Substantia nigra (tissue), 51 donors: ENCODE measurements at places on chromosomes 5 and 9.

DNA sequence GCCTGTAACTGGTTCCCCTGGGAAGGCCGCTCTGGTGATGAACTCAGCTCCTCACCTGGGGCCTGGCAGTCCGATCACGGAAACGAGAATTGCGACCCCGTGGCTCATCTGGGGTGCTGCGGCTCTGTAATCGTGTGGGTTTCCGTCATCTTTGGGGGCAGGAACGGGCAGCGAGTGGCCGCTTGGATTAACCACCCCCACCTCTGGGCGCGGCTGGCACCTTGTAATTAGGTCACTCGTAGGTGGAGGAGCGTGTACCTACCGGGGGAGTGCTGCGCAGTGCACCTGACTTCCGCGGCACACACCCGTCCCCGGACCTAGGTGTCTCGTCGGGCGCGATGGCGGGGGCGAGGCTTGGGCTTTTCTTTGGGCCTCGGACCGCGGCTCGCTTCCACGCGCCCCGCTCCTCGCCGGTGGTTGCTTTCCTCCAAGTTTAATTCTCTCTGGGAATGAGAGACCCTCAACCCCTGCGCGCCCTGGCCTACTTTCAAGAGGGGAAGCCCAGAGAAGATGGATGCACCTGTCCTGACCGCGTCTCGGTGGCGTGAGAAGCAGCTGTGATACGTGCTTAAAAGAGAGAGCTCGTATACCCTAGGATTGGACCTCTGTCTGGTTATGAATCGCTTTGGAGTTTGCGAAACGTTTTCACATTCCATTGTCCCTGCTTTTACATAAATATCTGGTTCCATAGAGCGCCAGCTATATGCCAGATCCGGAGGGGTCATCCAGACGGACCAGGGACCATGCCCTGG lies 744 bp upstream of the PPP2CA start:
- DNase-seq, result no peak

DNA sequence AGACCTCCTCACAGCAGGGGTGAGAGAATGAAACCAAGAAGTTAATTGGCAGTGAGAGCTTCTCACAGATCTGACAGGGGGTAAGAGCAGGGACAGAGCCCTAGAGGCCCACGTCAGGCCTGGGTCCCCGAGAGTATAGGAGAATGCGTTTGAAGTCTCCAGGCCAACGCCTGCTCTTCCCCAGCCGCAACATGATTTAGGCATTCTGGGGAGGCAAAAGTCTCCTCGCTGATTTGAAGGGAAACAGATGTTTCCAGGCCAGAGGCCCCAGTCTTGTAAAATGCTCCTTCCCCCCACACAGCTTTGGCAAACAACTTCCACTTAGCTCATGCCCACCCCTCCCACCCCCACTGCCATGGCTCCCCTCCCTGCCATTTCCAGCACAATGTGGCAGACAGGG lies 239.2 kb upstream of the TRIM32 start:
- no peak for DNase-seq

GRCh38 chr5:57902095-57902494 lies 419.5 kb upstream of the ACTBL2 start:
- no peak for DNase-seq

DNA sequence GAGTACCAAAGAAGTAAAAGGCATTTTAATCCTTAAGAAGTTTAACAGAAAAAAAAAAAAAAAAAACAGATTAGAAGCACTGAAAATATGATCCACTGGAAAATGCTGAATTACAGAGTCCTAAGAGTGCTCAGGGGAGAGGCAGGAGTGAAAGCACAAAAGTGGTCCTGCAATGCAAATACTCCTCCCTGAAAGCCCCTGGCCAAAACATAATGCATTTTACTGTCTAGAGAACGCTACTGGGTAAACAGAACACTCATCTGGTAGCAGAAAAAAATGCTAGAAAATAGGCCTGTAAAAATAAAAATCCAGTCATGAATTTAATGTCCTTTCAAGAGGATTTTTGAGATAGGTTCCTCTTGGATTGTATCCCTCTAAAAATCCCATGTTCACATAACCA lies 81.9 kb downstream of the ADAMTS12 start:
- no peak for DNase-seq

- no peak for DNase-seq
Measured at GRCh38 chr9:24434183-24434582, 111.5 kb downstream of the IZUMO3 start.

GRCh38 chr5:147563466-147564123 lies 53.7 kb upstream of the DPYSL3 start:
- DNase-seq, result no peak

- DNase-seq, result peak; percentile 59
Measured at GRCh38 chr5:36606428-36607113, at the start of gene SLC1A3. Gene SLC1A3 (plus strand): TSS chr5:36606606. CDS start chr5:36608424, 1,818 bp downstream.

DNA sequence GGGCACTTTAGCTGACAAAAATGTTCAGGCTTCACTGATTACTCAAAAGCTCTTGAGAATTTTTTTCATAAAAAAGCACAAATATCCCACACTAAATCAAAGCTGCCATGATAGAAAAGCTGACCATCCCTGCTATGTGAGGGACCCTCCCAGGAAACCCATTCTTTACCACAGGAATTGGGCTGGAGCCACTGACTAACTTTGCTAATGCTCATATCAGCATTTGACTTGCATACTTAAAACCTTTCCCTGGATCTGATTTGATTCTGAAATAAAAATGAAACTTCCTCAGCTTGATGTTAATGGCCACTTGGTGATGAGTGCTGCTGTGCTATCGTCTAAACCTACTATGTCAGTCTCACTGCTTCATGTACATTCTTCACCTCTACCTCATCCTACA lies 243.6 kb downstream of the PRELID2 start:
- DNase-seq, result no peak

DNA sequence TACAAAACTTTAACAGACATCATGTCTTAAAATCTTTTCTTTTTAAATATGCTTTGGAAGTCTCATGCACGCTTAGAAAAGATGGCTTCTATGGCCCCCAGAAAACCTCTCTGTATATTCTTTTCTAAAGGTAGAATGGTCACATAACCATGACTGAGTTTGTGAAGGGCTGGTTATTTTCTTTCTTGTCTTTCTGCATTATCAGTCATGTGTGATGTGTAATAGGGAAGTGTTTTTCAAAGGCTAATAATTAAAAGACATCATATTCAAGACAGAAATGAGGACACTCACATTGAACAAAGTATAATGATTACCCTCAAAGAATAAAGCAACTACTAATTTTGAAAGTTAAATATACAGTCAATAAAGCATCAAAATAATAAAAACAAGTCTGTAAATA lies 253.4 kb downstream of the TRPM3 start:
- no peak for DNase-seq

DNA sequence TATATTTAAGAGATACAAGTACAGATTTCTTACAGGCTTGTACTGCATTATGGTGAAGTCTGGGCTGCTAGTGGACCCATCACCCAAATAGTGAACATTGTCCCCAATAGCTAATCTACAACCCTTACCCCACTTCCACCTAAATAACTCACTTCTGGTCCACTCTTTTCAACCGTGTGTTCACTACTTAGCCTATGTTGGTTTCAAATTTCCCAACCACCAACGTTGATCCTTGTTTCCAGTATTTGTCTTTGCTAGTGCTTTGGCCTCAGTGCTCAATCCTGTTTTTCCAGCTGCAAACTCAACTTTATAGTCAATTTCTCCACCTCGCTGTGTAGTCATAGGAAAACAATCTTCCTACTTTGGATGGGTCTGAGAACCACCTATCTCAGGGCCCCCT lies 45.3 kb upstream of the TTC39B start:
- DNase-seq, result no peak

DNA sequence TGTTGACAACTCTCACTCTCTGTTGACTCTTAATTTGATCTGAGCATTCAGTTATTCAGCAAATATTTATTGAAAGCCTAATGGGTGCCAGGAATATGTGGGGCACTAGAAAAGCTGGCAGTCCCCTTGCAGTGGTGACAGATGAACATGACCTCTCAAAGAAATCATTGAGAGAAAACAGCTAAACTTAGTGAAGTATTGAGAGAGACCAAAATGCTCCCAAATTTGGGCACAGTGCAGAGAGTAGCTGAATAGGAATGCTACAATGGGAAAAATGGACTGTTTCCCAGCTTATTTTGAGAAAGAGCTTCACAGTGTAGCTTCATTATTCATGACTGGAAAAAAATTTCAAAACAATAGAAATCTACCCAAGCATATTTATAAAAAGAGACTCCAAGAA lies 257.9 kb downstream of the SGCD start:
- no peak for DNase-seq

- no peak for DNase-seq
Measured at GRCh38 chr5:138981586-138981985, 106.5 kb upstream of the LRRTM2 start.

GRCh38 chr5:159417170-159417569 lies 86.9 kb upstream of the IL12B start:
- DNase-seq, result no peak

DNA sequence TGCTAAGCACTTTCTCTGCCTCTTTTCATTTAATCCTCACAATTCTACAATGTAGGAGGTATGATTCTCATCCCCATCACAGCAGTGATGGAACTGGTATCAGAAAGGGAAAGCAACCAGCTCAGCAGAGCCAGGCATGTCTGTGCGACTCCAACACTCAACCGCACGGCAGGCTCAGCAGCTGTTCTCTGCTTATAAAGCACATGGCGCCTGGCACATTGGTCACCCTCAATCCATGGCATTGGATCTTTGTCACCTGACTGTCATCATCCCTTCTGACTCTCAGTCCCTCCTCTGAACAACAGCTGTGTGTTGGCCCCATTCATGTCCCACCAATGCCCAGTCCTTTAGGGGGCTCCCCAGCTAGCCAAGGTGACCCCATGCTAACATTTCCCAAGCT lies 45.1 kb upstream of the HAND1 start:
- no peak for DNase-seq

DNA sequence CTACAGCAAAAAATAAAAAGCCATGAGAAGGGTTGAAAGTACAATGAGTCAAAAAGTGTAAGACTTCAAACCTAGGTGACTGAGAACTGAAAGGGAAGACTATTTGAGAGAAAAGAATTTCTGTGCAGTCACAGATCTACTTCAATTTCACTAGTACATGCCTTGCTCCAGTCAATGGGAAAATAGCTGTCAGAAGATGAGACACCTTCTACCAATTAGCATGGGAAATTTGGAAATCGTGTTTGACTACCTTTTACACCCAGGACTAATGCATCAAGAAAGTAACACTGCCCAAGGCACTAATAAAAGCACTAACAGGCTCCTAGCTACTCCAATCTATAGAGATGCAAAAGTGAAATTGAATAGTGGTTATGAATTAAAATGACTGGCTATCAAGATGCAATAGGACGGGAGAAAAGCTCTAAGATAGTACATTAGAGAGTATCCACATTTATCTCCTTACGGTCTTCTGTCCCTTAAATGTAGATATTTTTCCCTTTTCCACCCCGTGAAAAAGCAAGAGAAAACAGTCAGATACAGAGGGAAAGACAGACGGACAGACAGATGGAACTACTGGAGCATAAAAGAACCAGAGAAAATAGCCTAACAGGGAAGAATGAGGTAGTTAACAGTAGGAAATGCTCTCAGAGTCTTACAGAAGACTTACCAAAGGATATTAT lies 15.2 kb downstream of the ERP44 start:
- DNase-seq, result no peak

DNA sequence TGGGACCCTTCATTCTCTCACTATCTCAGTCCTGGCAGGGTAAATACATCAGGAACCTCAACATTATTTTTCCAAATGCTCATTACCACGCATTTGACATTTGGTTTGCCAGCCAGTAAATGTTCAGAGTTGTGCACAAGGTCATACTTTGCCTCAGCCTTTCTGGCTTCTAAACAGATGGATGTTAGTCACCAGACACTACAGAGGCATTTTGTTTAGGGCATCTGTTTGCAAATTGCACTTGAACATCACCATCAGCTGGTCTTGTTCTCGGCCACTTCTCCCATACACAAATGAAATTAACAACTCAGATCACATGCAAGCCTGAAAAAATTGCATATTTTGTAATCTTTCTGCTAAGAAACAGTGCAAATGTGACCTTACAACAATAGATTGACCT lies 75.0 kb upstream of the SLC1A1 start:
- no peak for DNase-seq

DNA sequence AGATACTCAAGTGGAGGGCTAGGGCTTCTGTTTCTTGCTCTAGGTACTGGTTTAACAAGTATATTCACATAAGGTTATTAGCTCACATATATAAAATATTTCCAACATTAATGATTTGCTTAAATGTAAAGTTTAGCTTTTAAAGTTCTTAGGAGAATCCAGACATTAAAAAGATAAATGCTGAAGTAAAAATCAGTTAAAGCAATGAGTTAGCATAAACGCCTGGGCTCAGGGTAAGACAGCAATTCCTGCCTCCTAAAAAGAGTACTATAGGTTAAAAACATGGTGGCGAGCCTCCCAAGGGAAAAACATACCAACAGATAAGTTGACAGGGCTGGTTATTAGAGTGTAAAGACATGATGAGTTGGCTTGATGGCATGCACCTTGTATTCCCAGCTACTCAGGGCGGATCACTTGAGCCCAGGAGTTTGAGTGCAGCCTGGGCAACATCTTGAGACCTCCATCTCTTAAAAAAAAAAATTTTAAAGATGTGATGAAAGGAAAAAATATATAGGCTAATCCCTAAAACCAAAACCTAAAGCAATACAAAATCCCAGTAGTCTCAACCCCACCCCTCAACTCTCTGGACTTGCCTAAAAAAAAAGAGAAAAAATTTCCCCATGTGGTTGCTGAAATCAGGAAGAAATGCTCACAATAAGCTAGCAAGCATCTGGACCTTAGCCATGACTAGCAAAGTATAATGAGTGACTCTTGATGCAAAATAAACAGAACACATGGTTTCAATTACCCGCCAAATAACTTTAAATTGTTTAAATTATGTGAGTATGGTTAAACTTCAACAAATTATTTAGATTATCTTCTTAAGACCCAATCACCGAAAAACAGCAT lies 3.6 kb downstream of the GOLPH3 start:
- no peak for DNase-seq

- no peak for DNase-seq
Measured at GRCh38 chr5:86684222-86684621, 66.5 kb downstream of the COX7C start.

DNA sequence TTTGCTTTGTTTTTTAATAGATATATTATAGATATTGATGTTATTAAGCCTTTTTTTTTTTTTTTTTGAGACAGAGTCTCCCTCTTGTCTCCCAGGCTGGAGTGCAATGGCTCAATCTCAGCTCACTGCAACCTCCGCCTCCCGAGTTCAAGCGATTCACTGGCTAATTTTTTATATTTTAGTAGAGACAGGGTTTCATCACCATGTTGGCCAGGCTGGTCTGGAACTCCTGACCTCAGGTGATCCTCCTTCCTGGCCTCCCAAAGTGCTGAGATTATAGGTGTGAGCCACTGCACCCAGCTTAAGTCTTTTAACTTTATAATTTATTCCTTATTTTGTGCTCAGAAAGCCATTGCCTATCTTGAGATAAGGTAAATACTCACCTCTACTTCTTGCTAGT lies 24.2 kb upstream of the RAD23B start:
- no peak for DNase-seq

- DNase-seq, result no peak
Measured at GRCh38 chr9:107778661-107779060, 289.1 kb upstream of the KLF4 start.
